ENCODE measurements at places on chromosomes 16 and 17.

DNA sequence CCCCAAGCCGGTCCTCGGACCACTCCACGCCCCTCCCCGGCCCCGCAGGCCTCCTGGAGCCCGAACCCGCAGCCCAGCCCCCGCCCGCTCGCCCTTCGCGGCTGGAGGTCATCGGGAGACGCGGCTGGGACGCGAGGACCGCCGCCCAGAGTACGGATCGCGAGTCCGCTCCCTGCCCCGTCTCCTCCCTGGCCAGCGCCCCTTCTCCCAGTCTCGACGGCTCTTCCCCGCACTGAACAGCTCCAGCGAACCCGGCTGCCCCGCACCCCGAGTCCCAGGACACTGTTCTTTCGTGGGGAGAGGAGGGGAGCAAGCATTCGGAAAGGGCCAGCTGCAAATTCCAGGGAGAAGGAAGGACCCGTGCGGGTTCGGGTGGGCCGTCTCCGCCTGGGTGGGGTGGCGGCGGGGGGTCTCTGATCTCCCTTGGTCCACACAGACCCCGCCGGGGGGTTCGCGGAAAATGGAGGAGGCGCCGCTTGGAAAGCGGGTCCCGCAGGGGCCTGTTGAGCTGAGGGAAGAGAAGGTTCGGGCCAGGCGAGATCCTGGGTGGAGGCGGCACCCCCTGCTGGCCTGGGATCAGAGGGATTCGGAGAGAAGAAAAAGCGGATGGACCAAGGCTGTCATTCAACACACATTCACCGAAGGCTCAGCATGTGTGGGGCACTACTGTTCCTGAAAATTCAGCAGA lies 632 bp upstream of the RTN4RL1 start:
- DNase-seq, result no peak

GRCh38 chr16:12314653-12315185 lies 338.2 kb downstream of the SNX29 start:
- DNase-seq, result no peak

- no peak for DNase-seq
These were observed 2.1 kb downstream of the MFAP4 start for GRCh38 chr17:19384723-19385391.

GRCh38 chr16:3152277-3152990 lies 17.6 kb downstream of the ZNF213 start:
- DNase-seq, result peak; percentile 8

DNA sequence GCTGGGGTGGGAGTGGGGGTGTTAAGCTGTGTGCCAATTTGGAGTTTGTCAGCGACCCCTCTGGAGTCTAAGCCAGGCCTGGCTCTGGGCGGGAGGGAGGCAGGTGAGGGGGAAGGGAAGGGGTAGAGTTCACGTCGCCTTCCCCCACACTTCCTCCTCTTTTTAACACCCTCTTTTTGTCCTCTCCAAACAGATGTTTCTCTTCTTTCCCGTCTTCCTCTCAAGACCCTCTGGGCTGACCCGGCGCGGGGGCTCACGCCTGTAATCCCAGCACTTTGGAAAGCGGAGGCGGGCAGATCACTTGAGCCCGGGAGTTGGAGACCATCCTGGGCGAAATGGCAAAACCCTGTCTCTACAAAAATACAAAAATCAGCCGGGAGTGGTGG lies 3.3 kb downstream of the HOXB1 start:
- no peak for DNase-seq

DNA sequence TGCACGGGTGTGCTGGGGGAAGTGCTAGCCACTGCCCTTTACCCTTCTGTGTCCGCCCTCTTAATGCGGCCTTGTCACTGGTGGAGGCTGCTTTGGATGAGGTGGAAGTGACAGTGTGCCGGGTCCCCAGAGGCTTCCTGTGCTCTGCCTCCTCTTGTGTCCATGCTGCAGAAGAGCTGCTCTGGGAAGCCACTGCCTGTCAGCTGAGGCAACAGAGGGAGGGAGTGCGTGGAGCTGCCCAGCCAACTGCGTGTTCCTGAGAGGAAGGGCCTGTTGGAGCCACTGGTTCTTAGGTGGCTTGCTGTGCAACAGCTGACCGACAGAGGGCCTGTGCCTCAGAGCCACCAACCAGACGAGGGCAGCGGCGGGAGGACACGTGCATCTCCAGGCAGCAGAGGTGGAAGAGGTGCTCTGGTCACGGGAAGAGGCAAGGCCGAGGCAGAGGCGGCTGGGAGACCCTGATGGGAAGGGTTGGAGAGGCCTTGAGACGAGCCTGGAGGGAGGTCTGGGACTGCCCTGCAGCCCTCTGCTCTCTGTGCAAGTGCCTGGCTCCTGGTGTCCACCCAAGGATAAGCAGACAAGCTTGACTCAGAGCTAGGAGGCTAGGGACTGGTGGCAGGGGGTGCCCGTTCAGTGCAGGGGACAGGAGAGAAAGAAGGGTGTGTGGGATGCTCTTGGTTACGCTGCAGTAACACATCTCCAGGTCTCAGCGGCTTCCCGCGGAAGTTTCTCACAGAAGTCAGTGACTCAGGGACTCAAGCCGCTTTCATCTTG lies 25.4 kb downstream of the B9D1 start:
- no peak for DNase-seq

- no peak for DNase-seq
These were observed 16.7 kb downstream of the KRABD2 start for GRCh38 chr17:8359769-8360168.

GRCh38 chr17:12851901-12852435 lies 62.7 kb downstream of the ARHGAP44 start:
- no peak for DNase-seq

DNA sequence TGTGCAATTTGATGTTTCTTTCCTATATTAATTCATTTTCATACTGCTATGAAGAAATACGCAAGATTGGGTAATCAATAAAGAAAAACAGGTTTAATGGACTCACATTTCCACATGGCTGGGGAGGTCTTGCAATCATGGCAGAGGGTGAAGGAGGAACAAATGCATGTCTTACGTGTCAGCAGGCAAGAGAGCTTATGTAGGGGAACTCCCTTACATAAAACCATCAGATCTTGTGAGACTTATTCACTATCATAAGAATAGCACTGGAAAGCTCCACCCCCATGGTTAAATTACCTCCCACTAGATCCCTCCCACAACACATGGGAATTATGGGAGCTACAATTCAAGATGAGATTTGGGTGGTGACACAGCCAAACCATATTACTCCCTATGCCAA lies 418.9 kb upstream of the MAF start:
- no peak for DNase-seq

- no peak for DNase-seq
These were observed 68.5 kb upstream of the RPL38 start for GRCh38 chr17:74134991-74135390.

DNA sequence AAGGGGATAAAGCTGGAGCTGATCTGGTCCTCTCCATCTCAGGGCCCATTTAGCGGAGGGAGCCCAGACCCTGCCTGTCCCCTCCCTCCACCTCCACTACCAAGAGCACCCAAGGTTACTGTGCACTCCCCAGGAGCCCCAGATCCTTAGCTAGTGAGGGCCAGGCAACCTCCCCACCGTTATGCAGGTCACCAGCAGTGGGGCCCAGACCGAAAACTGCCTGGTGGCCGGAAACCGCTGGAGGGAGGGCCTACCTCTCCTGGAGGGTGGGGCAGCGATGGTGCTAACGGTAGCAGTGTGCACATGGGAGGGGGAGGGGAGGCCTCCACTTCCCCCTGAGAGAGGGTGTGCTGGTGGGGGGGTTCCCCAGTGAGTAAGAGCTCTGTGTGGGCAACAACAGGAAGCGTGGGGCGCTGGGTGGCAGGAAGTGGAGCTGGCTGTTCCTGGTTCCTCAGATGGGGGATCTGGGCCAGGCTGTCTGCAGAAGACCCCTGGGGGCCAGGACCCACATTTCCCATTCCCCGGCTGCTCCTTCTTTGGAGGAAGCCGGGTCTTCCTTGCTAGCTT lies 4.4 kb downstream of the FMNL1 start:
- no peak for DNase-seq

DNA sequence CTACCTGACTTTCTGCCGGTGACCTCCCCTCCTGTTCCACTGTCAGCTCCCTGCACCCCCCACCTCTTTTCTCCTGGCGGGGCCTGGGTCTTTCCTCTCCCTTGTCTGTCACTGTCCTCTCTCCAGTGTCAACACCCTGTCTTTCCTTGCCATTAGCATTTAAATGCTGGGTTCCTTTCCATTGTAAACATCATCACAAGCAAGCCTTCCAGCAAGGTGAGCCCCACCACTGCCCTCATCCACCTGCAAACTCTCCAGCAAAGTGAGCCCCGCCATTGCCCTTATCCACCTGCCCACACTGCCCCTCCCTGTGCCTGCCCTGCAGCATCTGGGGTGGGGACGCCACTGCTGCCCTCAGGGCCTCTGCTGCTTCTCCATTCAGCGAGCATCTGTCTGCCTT lies 195.0 kb downstream of the ENGASE start:
- no peak for DNase-seq

- DNase-seq, result no peak
These were observed 263.1 kb upstream of the PSMD7 start for GRCh38 chr16:74033441-74033995.

GRCh38 chr17:9363440-9364350 lies 211.9 kb downstream of the STX8 start:
- no peak for DNase-seq

DNA sequence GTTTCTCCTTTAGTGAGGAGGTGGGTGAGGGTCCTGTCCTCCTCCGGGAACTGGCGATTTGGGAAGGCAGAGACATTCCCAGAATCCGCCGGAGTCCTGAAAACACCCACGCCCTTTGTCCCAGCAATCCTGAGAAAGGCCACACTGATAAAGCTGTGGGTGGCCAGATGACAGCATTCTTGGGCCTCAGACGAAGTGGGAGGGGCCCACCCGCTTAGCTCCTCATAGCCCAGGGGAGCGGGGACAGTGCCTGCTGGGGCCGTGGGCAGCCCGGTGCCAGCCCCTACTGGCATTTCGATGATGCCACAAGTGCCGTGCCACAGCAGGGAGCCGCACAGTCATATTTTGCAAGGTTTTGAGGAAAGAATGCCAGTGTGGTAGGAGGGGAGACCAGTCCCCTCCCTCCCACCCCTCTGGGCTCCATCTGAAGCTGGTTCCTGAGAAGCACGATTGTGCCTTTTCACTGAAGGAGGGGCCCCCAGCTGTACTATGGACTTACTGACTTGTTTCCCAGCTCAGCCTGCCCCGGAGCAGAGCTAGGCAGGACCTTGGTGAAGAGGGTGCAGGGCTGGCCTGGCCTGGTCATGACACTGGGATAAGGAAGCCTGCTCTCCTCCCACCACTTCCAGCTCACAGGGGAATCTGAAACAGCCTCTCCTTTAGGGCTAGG lies 20.9 kb upstream of the MPRIP start:
- no peak for DNase-seq

GRCh38 chr17:76640550-76641380 lies 2.8 kb downstream of the ST6GALNAC1 start:
- no peak for DNase-seq

DNA sequence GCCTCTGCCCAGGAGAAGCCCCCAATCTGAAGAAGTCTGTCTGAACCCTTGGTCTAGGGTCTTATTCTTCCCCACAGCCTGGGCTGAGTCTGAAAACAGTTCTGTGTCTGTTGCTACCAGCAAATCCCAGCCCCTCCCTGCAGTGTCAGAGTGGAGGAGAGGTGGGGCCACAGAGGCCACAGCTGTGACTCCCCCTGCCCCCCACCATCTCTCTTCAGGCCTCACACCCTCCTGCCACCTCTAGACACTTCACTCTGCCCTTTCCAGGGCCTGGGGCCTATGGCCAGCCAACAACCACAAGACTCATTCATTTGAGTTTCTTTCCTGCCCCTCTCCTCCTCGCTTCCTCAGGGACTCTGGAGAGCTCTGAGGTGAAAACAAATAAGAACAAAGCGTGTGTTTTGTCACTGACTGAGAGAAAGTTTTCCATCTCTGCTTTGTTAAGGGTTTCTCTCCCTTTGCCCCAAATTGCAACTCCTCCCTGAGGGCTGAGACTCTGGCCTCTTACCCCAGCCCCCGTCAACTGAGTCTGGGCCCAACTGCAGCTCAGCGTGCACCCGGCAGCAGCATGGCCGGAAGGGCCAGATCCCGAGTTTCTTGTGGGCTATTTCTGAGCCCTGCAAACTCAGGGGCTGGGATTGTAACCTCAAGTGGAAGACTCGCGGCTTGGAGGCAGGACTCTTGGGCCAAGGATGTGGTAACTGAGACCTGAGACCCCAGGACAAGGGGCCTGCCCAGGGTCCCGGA lies 13.2 kb downstream of the C17orf50 start:
- DNase-seq, result no peak

- no peak for DNase-seq
These were observed 46.4 kb upstream of the ENPP7 start for GRCh38 chr17:79684132-79684985.

DNA sequence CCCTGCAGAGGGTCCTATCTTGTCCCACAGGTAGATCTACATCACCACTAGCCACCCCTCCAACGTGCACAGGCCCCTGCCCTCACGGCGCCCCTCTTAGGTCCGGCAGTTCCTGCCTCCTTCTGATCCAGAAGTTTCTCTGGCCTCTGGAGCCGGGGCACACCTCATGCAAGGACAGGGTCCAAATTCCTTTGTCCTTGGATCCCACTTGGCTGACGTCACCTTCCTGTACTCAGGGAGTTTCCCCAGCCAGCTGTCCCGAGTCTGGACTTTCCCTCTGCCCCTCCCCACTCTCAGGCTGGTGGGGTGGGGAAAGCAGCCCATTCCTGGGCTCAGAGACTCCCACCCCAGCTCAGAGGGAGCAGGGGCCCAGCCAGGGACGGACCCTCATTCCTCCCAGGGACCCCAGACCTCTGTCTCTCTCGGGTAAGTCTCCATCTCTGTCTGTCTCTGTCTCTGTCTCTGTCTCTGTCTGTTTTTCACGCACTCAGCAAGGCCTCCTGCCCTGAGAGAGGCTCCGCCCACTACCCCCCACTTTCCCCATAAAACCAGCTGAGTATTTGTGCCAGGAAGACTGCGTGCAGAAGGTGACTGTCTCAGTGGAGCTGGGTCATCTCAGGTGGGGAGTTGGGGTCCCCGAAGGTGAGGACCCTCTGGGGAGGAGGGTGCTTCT lies at the start of gene IL32:
IL32 (plus strand) TSS at position 572 of the 673 bp plus-strand sequence. CDS start 172 bp downstream, outside the sequence.
- no peak for DNase-seq

DNA sequence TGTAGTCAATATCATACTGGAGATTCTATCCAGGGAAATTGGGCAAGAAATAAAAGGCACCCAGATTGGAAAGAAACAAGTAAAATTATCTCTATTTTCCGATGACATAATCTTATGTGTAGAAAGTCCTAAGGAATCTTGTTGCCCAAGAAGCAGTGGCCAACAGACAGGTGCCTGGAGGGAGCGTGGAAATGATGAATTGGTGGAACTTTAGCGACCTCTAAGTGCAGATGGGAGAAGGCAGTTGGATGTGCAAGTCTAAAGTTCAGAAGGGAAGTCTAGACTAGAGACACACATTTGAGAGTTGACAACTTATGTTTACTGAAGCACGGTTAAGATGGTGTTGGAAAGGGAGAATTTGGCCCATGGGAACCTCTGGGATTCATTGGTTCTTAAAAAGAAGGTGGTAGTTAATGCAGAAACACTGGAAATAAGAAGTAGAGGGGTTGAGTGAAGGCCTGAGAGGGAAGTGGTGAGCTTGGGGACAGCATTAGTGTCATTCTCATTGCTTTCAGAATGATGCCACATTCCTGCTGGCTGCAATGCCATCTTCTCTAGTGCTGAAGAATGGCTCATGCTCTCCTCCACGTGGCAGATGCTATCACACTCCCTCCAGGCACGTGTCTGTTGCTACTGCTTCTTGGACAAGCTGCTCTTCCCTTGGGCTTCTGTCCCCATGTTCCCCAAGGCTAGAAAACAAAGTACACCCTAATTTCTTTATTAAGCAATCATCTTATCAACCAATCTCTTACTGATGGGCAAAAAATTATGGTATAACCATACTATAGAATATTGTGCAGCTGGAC lies 24.0 kb downstream of the TAT start:
- no peak for DNase-seq
